ENCODE measurements at places on chromosomes 16 and 17. TPM values are rescaled to one million over a fixed set of nuclear protein-coding genes. Genes with fewer than 3 reads are reported as not detected.

The MYH1 gene
- not detected for total RNA-seq

The PMFBP1 gene
- total RNA-seq: under 0.01 TPM

The ATF7IP2 gene
- total RNA-seq: 2.2 TPM

The CNGB1 gene
- total RNA-seq: not detected

The C17orf75 gene
- total RNA-seq: 16.6 TPM

The MMP28 gene
- total RNA-seq: 2.4 TPM

The RNF222 gene
- total RNA-seq: not detected

The SPNS2 gene
- total RNA-seq: 45.6 TPM

The TNFSF12 gene
- total RNA-seq: 9.4 TPM

The CD300LF gene
- total RNA-seq: not detected

The WFDC1 gene
- not detected for total RNA-seq

The BAIAP3 gene
- total RNA-seq: 1.6 TPM

The CD300LB gene
- not detected for total RNA-seq

The USH1G gene
- total RNA-seq: not detected

The NLGN2 gene
- total RNA-seq: 3.0 TPM

The SLC52A1 gene
- 0.25 TPM for total RNA-seq

The SENP3 gene
- total RNA-seq: 74.1 TPM

The MPP2 gene
- 0.13 TPM for total RNA-seq

The BRIP1 gene
- 6.4 TPM for total RNA-seq

The P2RX1 gene
- total RNA-seq: not detected

The KCNH6 gene
- under 0.01 TPM for total RNA-seq

The GRAPL gene
- total RNA-seq: 56.0 TPM

The MAF gene
- 39.0 TPM for total RNA-seq

The GPR179 gene
- total RNA-seq: not detected

The HES7 gene
- not detected for total RNA-seq

The EPN3 gene
- total RNA-seq: 0.13 TPM

The C1QTNF8 gene
- total RNA-seq: not detected

The SOST gene
- total RNA-seq: not detected

The PKMYT1 gene
- total RNA-seq: 2.5 TPM

The DEXI gene
- 26.6 TPM for total RNA-seq

The KRT31 gene
- not detected for total RNA-seq

The MEIOB gene
- not detected for total RNA-seq

The HOXB2 gene
- total RNA-seq: 0.63 TPM

The ADAM11 gene
- 0.38 TPM for total RNA-seq

The PLCD3 gene
- total RNA-seq: 13.0 TPM

The LGALS9 gene
- total RNA-seq: 26.1 TPM

The GPR139 gene
- not detected for total RNA-seq

The TMEM100 gene
- total RNA-seq: 5.6 TPM

The GPR142 gene
- total RNA-seq: not detected

The IKZF3 gene
- not detected for total RNA-seq

The ABCA8 gene
- total RNA-seq: under 0.01 TPM

The SCGB1C2 gene
- total RNA-seq: not detected

The MYO1D gene
- total RNA-seq: 56.5 TPM

The ABCA10 gene
- total RNA-seq: 0.76 TPM
